Aorta (tissue), 5 donors: ENCODE measurements at places on chromosomes 16 and 17. TPM values are rescaled to one million over a fixed set of nuclear protein-coding genes. Genes with fewer than 3 reads are reported as not detected.

Gene TP53TG3
- not detected for polyA plus RNA-seq

Gene GAS2L2
- not detected for polyA plus RNA-seq

Gene COG7
- 50.2 TPM for polyA plus RNA-seq

Gene BAHCC1
- polyA plus RNA-seq: 3.9 TPM

Gene KRTAP16-1
- not detected for polyA plus RNA-seq

Gene CTRB2
- polyA plus RNA-seq: 19.0 TPM

Gene PIK3R6
- polyA plus RNA-seq: 0.10 TPM

Gene IKZF3
- polyA plus RNA-seq: 0.75 TPM

Gene HOXB8
- polyA plus RNA-seq: 0.31 TPM

Gene KRT32
- not detected for polyA plus RNA-seq

Gene CCL7
- not detected for polyA plus RNA-seq

Gene CORO7
- 15.3 TPM for polyA plus RNA-seq

Gene NATD1
- 6.2 TPM for polyA plus RNA-seq

Gene CNGB1
- not detected for polyA plus RNA-seq

Gene MT3
- not detected for polyA plus RNA-seq

Gene SNAI3
- not detected for polyA plus RNA-seq

Gene FKBP10
- polyA plus RNA-seq: 70.5 TPM

Gene DRG2
- polyA plus RNA-seq: 16.0 TPM

Gene WDR59
- 34.1 TPM for polyA plus RNA-seq

Gene HAP1
- not detected for polyA plus RNA-seq
